ENCODE measurements at places on chromosomes 3 and 15.
A peak's percentile ranks its signal among the peaks of the same experiment; 100 is the strongest.

- peak; percentile 39 for DNase-seq
These were observed 33.9 kb downstream of the DET1 start for GRCh38 chr15:88512601-88513000.

GRCh38 chr3:64049832-64050231 lies 26.5 kb upstream of the PSMD6 start:
- no peak for DNase-seq

- DNase-seq: peak; percentile 98
These were observed 73.0 kb downstream of the ATP10A start for GRCh38 chr15:25790000-25790660.

GRCh38 chr3:65664931-65665330 lies 373.8 kb downstream of the MAGI1 start:
- DNase-seq: no peak

DNA sequence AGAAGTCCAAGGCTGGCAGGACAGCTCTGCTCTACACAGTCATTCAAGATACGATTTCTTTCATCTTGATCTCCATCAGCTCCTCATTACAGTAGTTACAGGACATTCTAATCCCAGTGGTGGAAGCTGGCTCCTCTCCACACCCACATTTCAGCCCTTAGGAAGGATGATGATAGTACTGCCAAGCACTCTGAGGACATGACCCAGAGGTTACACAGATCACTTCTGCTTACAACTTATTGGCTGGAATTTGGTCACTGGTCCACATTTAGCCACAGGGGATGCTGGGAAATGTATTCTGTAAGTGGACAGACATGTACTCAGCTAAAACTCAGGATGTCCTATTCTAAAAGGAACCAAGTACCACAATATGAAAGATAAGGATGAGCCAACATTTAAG lies 77.1 kb downstream of the IQCH start:
- peak; percentile 13 for DNase-seq

DNA sequence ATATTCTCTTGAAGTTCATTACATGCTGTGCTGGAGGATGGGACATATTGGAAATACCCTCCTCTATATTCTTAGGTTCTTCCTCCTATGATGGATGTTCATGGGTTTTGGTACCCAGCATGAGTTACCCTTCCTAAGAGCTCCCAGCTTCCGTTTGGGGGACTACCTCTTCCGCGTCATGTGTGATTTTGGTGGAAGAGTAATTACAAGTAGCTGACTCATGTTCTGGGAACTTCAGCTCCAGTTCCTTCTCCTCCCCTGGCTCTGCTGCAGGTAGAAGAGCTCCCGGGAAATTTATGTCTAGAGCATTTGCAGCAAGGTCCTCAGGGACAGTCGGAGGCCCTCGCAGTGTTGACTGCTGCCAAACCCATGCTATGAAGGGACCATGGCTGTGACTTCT lies 208.8 kb upstream of the IL12A start:
- DNase-seq: peak; percentile 32

GRCh38 chr15:53454843-53455721 lies 304.4 kb downstream of the WDR72 start:
- no peak for DNase-seq

GRCh38 chr3:4597208-4597985 lies 104.2 kb downstream of the ITPR1 start:
- peak; percentile 8 for DNase-seq

GRCh38 chr3:160115387-160115786 lies 109.8 kb upstream of the C3orf80 start:
- no peak for DNase-seq

DNA sequence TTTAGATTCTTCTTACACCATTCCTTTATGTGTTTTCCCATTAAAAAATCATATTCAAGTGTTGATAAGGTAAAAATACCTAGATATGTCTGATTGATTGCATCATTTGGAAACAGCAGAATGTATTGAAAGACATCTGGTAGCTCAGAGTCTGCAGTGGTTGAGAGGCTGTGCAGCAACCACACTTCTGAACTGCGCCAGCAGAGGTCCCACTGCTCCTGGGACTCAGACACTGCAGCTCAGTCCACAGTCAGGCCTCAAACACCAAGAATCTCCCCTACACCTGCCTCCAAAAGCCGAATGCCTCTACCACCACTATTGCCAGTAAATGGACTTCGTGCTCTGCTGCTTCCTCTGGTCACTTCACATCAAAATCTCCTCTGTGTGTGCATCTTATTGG lies 176.9 kb upstream of the LMCD1 start:
- peak; percentile 68 for DNase-seq

- DNase-seq: peak; percentile 65
These were observed 9.1 kb downstream of the MRPS11 start for GRCh38 chr15:88476635-88477060.

GRCh38 chr15:60265057-60265456 lies 132.7 kb downstream of the ANXA2 start:
- DNase-seq: no peak

- DNase-seq: no peak
These were observed 18.5 kb downstream of the CLDN11 start for GRCh38 chr3:170437176-170437575.

- peak; percentile 94 for DNase-seq
These were observed 37.9 kb downstream of the MYO5C start for GRCh38 chr15:52257734-52258062.

GRCh38 chr15:60788692-60789103 lies 309.8 kb upstream of the ICE2 start:
- DNase-seq: no peak

- peak; percentile 76 for DNase-seq
These were observed 56.3 kb downstream of the PPARG start for GRCh38 chr3:12345141-12345561.

- DNase-seq: no peak
These were observed 681 bp downstream of the CHMP2B start for GRCh38 chr3:87227835-87228144.

- DNase-seq: peak; percentile 92
These were observed 60.7 kb upstream of the HEG1 start for GRCh38 chr3:125116311-125117080.

DNA sequence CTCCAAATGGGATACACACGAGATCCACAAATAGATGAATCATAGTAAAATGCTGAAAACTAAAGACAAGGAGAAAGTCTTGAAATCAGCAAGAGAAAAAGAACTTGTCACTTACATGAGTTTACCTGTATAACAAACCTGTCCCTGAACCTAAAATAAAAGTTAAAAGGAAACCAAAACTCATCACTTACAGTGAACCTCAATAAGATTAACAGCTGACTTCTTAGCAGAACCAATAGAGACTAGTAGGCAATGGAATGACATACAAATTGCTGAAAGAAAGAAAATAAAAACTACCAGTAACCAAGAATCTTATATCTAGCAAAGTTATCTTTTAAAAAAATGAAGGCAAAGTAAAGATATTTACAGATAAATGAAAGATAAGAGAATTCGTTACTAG lies 27.4 kb downstream of the SEC22A start:
- peak; percentile 7 for DNase-seq

GRCh38 chr15:82044373-82045178 lies 1.2 kb downstream of the MEX3B start:
- peak; percentile 79 for DNase-seq

DNA sequence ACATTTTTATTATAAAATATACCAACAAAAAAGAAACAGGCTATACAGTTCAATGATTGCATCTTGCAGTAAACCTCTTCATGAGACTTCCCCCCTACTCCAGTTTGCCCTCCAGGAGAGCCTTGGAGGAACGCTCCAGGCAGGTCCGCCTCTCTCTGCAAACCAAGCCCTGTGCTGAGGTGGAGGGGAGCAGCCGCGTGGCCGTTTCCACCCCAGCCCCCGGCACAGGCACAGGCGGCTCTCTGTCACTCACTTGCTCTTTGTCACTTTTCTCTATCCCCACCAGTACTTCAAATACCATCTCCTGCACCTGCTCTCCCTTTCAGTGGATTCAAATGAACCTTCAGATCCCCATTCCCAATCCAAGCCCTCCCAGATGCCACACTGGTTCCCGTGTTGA lies 479.9 kb downstream of the OCA2 start:
- no peak for DNase-seq

DNA sequence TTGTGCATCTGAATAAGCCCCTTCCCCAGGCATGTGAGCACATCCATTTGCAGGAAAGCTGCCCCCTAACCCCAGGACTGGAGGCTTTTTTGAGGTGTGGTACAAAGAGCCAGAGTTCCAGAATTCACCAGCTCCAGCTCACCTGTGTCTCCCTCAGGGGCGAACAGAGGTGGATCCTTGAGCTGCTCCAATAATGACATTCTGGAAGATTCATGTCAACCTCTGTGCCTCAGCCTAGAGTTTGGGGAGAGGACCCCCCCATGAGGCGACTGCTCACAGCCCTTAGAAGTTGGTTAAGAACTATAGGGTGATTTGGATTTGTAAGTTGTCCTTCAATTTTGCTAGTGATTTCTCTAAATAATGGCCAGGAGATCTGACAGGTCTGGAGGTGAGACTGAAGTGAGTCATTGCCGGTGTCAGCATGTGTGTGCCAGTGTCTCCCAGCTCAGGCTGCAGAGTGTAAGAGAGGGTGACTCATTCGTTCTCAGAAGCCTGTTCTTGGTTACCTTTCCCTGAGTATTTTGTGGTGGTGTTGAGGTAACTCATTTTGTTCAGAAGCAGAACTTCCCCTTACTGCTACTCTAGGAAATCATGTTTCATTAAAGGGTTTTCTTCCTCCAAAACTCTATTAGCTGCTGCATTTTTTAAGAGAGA lies 136.9 kb upstream of the TOPAZ1 start:
- peak; percentile 79 for DNase-seq

- DNase-seq: no peak
These were observed 234.2 kb upstream of the UMPS start for GRCh38 chr3:124496061-124496460.

DNA sequence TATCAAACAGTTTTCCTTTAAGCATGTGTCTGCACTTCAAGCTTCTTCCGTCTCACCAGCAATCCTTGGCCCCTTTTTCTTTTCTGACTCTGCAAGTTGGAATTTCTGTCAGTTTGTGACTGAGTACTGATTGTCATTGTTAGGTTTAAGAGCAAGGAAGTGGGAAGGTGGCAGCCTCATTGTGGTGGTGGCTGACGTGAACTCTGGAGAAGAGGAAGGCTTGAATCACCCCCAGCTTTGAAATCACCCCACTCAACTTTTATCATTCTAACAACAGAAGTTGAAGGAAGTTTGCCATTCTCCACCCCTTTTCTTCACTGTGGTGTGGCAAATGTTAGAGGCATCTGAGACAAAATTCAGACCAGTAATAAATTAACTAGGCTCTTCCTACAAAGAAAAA lies 231.6 kb upstream of the AGTR1 start:
- DNase-seq: peak; percentile 66

DNA sequence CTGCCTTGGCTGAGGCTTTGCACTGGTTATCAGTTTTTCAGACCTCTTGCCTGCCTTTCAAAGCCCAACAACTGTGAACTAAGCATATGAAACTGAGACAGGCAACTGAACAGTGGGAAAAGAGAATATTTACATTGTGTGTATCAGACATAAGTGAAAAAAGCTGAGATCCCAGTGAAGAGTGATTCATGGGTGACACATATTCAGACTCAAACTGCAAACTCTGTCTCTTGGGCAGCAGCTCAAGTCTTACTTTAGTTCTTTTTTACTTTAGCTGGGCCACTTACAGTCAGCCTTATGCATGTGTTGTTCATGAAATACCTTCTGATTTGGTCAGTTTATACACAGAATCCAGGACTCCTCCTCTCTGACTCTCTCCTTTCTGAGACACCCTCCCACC lies 19.2 kb downstream of the SUCLG2 start:
- peak; percentile 93 for DNase-seq

DNA sequence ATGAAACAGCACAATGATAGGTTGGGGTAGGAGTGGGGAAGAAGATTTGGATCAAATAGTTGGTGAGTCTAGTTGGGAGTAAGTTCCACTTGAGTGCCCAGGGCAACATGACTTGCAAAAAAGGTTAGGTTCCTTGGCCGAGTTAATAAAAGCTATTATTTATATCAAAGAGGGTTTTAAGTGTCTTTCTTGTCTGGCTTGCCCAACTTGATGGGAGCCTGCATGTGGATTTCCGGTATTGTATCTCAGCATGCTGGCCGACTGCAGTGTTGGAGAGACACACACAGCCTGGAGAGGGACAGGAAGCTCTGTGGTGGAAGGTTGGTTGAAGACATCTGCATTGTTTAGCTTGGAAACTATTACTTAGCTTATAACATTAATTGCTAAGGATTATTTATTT lies 449.5 kb upstream of the TBL1XR1 start:
- DNase-seq: no peak

DNA sequence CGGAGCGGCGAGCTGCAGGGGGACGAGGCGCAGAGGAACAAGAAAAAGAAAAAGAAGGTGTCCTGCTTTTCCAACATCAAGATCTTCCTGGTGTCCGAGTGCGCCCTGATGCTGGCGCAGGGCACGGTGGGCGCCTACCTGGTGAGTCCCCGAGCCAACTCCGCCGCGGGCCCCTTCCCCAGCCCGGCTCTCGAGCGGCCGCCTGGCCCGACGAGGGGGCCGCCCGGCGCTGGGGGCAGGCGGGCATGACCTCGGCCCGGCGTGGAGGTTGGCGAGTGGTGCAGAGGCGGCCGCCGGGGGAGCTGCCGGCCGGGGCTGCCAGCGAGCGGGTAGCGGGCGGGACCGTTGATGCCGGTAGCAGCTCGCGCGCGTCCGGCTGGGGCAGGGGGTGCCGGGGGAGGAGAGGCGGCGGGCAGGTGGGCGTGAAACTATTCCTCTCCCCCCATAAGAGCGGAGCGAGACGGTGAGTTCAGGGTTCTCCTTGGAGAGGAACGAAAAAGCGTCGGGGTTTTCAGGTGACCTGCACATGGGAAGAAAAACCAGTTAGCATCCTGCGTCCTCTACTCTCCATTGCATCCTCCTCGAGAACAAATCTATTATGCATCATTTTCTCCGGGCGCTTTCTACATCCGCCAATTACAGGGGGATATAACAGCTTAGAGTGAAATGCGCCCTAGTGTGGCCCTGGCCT lies 585 bp downstream of the SLCO3A1 start:
- peak; percentile 73 for DNase-seq

DNA sequence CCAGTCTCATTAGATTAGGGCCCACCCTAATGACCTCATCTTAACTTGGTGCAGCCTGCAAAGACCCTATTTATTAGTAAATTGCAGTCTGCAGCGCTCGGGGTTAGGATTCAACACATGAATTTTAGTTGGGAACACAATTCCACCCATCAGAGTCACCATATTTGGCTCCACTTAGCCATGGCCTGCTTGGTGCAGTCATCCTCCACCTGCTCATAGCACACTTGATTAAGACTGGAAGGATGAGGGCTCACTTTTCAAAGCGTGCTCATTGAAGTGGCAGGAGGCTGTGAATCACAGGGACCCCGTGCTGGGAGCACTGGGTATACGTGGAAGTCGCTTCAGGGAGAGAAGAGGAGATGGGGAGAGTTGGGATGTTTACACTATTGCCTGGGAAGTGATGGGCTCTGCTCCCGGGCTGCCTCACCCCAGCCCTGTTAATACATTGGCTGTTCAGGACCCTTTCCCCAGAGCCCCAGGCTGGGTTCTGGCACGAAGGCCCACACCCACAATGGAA lies 68.2 kb downstream of the ASB7 start:
- DNase-seq: no peak

- DNase-seq: no peak
These were observed 18.5 kb upstream of the SENP5 start for GRCh38 chr3:196849180-196849741.

GRCh38 chr15:45794304-45794703 lies 159.5 kb downstream of the SQOR start:
- DNase-seq: no peak

All from GM23248 (cell line).